Stimulated activated CD8-positive, alpha-beta memory T cell treated with anti-CD3 and anti-CD28 coated beads, Interleukin-12 subunit alpha, Interleukin-12 subunit beta, amount 100 ng/mL, for 1 hour (primary cell): ENCODE measurements at places on chromosomes 11 and 22.

- no peak for DNase-seq
Measured at GRCh38 chr11:68565768-68566167, 105.2 kb downstream of the PPP6R3 start.

DNA sequence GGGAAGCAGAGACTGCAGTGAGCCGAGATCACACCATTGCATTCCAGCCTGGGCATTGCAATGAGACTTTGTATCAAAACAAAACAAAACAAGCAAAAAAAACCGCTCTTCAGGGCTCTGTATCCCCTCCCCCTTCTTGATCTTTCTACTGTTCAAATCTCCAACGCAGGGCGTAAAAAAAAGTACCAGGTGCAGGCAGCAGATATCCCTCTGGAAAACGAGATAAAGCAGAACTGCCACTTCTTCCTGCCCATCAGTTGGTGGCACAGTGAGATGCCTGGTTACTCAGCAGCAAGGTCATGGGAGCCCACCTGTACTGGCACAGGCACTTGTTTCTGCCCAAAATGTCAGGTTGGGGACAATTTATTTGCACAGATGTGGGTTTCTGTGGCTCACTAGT, 11.2 kb downstream of the CCS start:
- no peak for DNase-seq

- DNase-seq, result no peak
Measured at GRCh38 chr11:78381865-78382264, 35.8 kb downstream of the GAB2 start.

DNA sequence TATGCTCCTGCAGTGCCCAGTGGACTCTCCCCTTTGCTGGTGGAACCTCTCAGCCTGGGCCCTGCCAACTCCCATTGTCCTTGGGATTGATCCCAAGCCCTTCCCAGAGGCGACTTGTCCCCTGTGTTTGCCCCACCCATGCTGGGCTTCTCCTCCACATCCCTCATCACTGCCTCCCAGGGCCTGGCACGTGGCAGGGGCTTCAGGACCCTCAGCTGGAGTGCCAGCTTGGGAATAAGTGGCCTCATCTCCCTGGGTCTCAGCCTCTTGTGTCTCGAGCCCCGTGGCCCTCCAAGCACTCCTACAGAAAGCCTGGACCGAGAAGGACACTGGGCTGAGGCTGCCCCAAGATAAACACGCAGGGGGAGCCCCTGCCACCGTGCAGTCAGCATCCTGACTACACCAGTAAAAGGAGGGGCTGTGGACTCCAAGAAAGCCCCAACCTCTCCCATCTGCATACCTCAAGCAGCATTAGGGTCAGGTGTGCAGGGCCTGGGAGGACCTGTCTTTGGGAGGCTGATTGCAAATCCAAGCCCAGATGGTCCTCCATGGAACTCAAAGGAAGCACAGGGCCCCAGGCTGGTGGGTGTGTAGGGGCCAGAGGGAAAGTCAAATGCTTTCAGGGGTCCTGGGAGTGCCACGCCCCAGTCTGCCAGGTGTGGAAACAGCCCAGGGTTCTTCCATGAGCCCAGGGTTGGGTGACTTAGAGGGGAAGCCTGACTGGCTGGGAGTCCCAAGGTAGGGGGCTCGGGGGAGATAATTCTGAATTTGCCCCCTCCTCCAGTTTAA, 9.5 kb upstream of the GNAZ start:
- DNase-seq, result no peak

DNA sequence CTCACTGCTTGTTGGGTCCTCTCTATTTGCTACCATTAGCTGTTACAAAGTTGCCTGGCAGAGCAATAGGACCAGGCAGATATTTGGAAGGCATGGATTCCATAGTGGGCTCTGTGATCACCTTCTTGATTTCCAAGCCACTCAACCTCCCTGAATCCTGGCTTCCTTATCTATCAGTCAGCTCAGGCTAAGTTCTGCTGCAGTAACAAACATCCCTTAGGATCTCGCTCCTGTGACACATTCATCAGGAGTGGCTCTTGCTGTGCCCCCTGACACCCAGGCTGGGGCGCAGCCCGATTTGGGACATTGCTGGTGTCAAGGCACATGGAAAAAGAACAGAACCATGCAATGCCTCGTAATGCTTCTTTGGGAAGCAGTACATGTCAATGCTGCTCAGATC, 503.9 kb downstream of the TBC1D22A start:
- no peak for DNase-seq

- no peak for DNase-seq
Measured at GRCh38 chr22:49305966-49306631, 521.6 kb downstream of the BRD1 start.

- no peak for DNase-seq
Measured at GRCh38 chr11:128405714-128406662, 181.4 kb downstream of the ETS1 start.
